ENCODE measurements at places on chromosomes 3 and 15.

DNA sequence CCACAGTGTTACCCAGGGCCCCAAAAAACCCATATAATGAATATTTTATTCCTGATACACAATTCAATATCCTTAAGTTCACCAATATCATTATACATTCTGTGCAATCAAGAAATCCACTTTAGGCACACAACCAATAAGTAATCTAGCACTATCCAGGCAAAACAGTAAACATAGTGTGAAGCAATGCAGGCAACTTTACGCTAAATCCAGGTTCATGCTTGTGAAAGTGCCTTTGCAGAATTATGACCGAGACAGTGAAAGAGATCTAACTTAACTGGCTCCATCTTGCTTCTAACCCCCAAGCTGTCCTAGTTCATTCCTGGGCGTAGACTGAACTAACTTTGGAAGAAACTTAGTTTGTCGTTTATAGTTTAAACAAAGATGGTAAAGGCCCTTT lies 34.2 kb upstream of the INO80 start:
- no peak for DNase-seq

DNA sequence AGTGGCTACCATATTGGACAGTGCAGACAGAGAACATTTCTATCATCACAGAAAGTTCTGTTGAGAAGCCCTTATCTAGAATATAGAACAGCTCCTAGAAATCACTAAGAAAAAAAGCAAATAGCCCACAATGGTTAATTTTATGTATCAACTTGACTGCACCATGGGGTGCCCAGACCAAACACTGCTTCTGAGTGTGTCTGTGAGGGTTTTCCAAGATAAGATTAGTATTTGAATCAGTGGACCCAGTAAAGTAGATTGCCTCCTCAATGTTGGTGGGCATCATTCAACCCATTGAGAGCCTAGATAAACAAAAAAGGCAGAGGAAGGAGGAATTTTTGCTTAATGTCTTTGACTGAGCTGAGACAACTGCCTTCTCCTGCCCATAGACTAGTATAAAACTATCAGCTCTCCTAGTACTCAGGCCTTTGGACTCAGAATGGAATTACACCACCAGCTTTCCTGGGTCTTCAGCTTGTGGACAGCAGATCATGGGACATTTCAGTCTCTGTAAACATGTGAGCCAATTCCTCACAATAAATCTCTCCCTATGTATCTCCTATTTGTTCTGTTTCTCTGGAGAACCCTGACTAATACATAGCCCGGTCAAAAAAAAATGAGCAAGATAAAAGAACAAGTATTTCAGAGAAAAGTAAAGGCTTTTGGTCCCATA lies 55.9 kb upstream of the OXTR start:
- no peak for DNase-seq

DNA sequence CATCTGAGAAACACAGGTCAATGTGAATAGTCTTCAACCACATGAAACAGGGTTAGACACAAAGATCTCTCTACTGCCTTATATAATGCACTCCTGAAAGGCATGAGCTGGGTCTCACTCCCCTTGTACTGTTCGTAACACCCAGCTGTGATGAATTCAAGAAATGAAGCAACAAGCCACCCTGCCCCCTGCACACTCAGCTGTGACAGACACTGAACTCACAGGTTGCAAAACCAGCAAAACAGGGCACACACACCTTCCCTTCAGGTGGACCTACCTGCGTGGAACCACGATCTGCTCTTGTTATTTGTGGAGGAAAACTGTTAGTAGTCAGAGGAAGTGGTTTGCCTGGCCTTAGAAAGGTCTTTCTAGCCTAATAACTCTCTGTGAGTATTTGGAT lies 64.5 kb downstream of the CERS3 start:
- no peak for DNase-seq

GRCh38 chr3:150365132-150365604 lies 42.9 kb upstream of the TSC22D2 start:
- DNase-seq, result peak; percentile 64

DNA sequence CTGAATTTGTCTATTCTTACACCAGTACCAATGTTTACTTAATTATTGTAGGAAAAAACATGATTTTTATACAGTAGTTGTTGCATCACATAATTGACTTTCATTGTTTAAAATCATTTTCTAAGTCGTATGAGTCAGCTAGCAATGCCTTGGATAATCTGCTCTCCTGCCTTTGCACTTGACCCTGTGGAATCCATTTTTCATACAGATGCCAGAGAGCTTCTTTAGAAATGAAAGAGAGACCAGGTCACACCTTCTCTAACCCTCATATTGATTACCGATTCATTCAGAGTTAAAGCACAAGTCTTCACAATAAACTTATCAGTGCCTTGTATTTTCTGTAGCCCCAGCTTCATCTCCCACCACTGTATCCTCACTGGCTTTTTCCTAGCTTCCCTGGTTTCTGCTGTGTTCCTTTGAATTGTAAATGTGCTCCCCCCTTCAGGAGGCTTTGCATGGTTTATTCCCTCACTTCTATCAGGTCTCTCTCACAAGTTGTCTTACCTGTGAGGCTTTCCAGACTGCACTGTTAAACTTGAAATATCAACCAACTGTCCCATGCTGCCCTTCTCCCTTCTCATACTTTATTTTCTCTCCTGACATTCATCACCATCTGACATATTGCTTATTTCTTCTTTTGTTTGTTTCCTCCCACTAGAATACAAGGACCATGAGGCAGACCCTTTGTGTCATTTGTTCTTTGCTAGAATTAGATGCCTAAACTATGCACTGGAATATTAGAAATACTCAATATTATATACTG lies 662.0 kb upstream of the GBE1 start:
- DNase-seq, result no peak

DNA sequence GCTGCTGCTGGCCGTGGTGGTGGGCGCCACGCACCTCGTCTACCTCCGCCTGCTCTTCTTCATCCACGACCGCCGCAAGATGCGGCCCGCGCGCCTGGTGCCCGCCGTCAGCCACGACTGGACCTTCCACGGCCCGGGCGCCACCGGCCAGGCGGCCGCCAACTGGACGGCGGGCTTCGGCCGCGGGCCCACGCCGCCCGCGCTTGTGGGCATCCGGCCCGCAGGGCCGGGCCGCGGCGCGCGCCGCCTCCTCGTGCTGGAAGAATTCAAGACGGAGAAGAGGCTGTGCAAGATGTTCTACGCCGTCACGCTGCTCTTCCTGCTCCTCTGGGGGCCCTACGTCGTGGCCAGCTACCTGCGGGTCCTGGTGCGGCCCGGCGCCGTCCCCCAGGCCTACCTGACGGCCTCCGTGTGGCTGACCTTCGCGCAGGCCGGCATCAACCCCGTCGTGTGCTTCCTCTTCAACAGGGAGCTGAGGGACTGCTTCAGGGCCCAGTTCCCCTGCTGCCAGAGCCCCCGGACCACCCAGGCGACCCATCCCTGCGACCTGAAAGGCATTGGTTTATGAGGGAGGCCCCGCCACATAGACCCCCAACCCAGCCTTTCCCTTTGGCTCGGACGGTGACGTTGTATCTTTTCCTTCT lies 1.1 kb downstream of the GPR27 start:
- DNase-seq, result no peak

DNA sequence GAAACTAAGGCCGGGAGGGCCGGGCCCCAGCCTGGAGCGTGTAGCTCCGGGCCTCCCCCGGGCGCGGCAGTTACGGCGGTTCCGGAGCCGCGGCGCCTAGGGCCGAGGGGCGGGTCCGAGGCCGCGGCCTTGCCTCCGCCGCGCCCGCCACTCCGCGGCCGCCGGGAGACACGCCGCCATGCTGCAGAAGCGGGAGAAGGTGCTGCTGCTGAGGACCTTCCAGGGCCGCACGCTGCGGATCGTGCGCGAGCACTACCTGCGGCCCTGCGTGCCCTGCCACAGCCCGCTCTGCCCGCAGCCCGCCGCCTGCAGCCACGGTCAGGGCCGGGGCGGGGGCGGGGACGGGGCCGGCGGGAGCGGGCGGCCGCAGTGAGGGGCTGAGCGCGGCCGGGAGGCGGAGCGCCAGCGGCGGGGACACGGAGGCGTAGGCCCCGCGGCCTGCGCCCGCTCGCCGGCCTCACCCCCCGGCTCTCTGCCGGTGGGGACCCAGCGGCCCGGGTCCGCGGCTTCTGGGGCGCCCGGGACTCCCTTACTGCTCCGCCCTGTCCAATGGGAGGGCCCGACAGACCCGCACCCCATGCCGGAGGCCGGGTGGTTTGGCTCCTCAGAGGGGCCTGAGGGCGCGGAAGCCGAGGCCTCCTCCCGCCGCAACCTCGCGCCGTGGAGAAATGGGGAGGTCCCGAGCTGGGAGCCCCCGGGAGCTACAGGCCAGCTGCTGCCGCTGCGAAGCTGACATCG lies at the start of gene DIS3L:
DIS3L (plus strand) TSS at position 150 of the 738 bp plus-strand sequence; CDS start at position 179, 29 bp downstream.
- DNase-seq, result peak; percentile 67

DNA sequence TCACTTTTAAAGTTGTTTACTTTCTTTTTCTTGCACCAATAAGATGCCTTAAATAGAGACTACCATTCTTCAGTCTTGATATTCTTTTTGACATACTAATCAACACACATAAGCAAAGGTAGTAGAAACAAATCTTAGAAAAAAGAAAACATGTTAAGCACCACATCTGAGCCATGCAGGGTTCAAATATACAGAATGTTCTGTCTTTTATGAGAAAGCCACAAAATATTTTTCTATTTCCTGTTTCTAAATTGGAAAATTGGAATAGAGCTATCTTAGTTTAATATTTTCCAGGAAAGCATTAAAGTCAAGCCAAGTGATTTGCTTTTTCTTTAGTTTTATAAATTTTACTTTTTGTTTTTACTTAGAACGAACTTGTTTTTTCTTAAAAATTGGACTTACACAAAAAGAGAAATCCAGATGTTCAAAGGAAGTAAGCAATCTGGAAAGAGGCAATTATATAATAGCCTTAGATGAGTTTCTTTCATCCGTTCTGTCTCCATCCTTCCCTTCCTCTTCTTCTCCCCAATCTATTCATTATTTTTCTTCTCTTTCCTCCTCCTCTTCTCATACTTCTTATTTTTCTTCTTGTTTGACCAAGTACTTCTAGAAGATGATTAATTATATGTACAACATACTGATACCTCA lies 731.7 kb downstream of the SQOR start:
- DNase-seq, result no peak

- DNase-seq, result peak; percentile 46
Measured at GRCh38 chr3:27714692-27715453, 7.2 kb downstream of the EOMES start.

- DNase-seq, result no peak
Measured at GRCh38 chr3:55455915-55456314, 31.2 kb downstream of the WNT5A start.

- DNase-seq, result no peak
Measured at GRCh38 chr15:90231028-90232017, 2.4 kb downstream of the CIB1 start.

DNA sequence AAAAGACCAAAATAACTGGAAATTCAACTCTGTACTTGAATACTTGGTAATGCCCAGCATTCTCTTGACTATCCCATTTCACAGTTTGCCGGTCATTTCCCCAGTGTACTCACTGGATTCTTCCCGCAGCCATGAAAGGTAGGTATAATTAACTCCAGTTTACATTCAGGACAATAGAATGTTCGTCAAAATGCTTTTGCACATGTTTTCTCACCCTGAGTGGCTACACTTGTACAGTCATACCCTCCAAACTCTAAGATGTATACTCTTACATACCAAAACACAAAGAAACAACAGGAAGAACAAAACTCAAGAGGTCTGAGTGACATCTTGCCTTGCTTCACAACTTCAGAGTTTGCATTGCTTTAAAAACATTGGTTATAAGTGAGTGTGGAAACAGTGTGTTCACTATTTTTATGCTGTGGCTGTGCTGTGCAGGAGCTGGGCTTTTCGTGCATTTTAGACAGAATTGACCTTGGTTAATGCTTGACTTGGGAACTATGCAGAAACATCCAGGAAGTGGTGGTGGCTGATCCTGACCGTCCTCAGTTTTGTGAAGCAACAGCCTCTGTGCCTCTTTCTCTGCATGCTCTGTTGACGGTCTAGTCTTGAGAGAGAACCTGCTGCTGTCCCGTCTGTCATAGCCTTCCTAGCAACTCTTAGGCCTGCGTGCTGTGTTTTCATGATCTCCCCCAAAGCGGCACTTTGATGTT lies 90.5 kb downstream of the IGF1R start:
- DNase-seq, result no peak

DNA sequence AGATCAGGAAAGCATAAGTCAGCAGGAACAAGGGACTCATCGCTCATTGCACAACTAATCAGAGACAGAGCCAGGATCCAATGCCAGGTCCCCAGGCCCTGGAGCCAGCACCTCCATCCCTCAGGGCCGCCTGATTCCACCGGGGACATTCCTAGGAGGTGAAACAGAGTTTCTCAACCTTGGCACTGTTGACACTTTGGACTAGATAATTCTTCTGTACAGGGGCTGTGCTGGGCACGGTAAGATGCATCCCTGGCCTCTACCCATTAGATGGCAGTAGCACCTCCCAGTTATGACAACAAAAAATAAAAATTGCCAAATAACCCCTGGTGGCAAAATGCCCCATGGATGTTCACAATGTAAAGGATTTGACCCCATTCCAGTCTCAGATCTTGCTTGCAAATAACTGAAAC lies 127.7 kb downstream of the MTHFS start:
- DNase-seq, result peak; percentile 77

DNA sequence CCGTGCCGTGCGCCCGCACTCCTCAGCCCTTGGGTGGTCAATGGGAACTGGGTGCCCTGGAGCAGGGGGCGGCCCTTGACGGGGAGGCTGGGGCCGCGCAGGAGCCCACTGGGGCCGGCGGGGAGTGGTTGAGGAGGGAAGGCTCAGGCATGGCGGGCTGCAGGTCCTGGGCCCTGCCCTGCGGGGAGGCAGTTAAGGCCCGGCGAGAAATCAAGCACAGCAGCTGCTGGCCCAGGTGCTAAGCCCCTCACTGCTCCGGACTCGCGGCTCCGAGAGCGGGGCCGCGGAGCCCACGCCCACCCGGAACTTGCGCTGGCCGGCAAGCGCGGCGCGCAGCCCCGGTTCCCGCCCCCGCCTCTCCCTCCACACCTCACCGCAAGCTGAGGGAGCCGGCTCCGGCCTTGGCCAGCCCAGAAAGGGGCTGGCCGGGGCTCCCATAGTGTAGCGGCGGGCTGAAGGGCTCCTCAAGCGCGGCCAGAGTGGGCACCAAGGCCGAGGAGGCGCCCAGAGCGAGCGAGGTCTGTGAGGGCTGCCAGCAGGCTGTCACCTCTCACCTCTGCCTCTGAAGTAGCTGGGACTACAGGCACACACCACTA lies 7.8 kb downstream of the GP9 start:
- DNase-seq, result peak; percentile 29

DNA sequence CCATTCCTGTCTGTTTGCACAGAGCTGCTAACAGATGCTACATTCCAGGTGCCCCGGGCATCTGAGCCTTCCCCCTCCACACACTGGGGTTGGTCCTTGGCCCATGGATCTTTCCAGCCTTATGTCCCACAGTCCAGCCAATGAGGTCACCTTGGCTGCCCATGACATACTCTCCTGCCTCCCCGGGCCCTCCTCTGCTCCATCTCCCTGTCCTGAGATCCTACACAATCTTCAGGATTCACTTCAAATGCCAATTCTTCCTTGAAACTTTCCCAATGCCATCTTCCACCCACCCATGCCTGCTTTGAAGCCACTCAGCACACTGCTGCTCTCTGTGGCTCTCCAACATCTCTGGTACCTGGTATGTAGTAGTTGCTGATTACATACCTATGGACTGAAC lies 4.3 kb downstream of the CHRNA3 start:
- no peak for DNase-seq
